ENCODE measurements at places on chromosomes 5 and 9. TPM values are rescaled to one million over a fixed set of nuclear protein-coding genes. Genes with fewer than 3 reads are reported as not detected.

Gene SMIM15
- total RNA-seq: 33.6 TPM

Gene IL3
- not detected for total RNA-seq

Gene FOXD4L4
- total RNA-seq: 0.13 TPM

Gene NDST1
- 22.3 TPM for total RNA-seq

GRCh38 chr9:20582150-20582549, 40.1 kb downstream of the MLLT3 start:
- no peak for DNase-seq

DNA sequence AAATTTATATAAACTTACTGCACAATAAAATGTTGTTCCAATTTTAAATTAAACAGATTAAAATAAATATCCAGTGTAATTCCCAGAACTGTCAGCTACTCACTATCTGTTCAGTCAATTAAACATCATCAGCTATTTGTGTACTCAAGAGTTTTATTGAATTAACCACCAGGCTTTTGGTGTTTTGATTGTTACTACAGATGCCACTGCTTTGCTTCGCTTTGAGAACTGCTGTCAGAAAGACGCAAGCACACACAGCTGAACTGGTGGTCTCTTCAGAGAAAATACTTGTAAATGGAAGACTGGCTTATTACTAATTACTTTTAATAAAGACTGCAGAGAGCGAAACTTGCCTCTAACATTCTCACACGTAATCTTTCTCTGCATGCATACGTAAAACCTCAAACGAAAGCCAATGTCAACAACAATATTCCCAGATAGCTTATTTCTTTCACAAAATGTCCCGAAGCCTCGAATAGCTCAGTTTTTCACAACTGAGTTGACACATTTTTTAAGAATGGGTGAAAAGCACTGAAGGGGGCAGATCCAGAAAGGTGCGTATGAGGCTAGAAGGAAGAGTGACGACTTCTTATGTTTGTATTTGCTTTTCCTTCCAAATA, 259.6 kb upstream of the RPS23 start:
- no peak for DNase-seq

GRCh38 chr5:133192716-133193115, 140.9 kb downstream of the HSPA4 start:
- no peak for DNase-seq

DNA sequence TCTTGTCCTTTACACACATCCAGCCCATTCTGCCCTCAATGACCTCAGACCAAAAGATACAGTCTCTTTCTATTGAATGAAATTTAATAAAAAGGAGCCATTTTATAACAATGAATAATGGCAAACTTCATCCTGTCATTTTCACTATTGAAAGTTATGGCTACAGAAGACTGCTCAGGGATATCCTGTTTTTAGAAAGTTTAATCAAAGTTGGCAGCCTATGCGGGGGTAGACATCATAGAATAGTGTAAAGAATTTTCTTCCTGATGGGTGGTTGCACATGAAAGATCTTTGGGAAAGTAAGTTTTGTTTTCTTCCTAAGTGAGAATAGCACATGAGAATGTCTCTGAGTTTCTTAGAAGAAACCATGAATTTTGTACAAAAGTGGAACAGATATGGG, 670.4 kb upstream of the CDH6 start:
- DNase-seq: no peak

DNA sequence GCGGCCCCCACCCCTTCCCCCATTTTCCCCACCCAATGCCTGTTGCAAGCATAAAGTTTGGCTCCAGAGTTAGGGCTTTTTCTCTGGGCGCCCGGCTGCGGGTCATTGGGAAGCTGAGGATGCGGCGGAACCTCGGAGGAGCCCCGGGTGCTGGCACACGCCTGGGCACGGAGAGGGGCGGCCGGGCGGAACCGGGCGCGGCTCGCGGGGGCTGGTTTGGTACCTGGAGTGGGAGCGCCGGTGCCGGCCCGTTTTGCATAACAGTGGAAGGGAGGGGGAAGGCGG, 1.2 kb downstream of the PPARGC1B start:
- no peak for DNase-seq

DNA sequence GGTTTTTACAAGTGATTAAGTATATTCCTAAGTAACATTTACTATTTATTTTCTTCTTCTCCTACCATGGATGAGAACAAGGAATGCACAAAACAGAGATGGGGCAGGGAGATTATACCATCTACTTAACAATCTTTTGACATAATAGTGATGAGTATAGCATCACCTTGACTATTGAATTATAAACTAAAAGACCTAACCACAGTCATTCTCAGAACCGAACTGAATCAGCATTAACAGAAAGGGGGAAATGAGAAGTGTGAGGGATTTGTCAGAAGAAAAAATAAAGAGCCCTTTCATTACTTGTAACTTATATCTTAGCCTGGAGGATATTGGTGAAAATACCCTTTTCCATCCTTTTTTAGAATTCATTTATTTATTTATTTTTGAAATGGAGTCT, 21.9 kb downstream of the OR2Y1 start:
- DNase-seq: no peak

GRCh38 chr5:99122976-99123375, 194.2 kb upstream of the CHD1 start:
- DNase-seq: no peak

GRCh38 chr5:179139936-179140235, 79.7 kb downstream of the ZNF354C start:
- DNase-seq: no peak

GRCh38 chr5:59587489-59588337, 305.8 kb downstream of the PDE4D start:
- DNase-seq: no peak

GRCh38 chr5:131229623-131230022, 34.2 kb upstream of the CDC42SE2 start:
- no peak for DNase-seq

DNA sequence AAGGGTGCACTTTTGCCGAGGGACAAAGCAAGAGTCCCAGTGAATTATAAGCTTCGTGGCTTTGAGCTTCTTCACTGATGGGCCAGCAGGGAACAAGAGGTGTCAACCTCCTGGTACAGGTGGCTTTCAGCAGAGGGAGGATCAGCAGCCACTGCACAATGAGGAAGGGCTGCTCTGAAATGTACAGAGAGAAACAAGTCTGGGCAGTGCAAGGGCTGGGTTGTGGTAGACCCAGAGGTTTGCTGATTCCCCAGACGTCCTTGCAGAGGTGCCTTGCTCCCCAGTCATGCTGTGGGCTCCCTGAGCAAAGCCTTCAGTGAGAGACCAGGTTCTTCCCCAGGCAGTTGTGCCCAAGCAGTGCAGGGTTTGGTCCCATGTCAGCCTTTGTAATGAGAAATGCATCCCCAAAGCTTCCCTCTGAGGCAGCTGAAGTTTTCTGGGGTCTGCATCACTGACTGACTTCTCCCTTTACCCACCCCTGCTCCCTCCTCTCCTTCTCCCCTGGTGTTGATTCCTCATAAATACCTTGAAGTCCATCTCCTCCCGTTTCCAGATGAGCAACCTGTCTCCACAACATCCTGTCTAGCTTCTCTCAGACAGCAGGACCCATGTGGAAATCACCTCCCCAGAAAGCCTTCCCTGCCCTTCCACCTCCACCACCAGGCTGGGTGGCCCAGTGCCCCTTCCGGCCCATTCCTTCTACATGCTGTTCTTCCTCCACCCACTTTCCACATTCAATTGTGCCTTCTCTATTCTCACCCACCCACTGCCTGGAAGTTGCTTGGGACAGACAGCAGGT, 599.6 kb upstream of the ADAMTS16 start:
- DNase-seq: no peak

- DNase-seq: peak; percentile 34
Measured at GRCh38 chr5:95043234-95043633, 241.7 kb downstream of the MCTP1 start.
